SK-N-DZ (cell line): ENCODE measurements at places on chromosomes 3 and 15.

DNA sequence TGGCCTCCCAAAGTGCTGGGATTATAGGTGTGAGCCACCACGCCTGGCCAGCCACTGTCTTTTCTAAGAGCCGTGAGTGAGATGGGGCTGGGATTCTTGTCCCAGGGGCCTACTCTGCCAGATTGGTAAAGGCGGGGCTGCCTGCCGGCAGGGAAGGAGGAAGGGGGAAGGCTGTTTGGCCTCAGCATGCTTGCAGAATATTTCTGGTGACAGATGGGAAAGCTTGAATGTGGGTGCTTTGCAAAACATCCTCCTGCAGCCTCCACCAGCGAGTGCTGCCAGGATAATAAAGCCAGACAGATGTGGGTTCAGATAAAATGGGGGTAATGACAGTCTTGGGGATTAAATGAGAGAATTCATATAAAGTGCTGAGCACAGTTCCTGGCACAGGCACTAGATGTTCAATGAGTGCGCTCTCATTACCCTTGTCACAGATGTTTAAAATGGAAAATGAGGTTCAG is 19.8 kb upstream of the ACOX2 start:
- DNase-seq = peak; percentile 60

- DNase-seq = no peak
Observed at GRCh38 chr15:74799856-74800558, 12.6 kb upstream of the LMAN1L start.

GRCh38 chr15:31268108-31268501 is 58.5 kb upstream of the KLF13 start:
- no peak for DNase-seq

DNA sequence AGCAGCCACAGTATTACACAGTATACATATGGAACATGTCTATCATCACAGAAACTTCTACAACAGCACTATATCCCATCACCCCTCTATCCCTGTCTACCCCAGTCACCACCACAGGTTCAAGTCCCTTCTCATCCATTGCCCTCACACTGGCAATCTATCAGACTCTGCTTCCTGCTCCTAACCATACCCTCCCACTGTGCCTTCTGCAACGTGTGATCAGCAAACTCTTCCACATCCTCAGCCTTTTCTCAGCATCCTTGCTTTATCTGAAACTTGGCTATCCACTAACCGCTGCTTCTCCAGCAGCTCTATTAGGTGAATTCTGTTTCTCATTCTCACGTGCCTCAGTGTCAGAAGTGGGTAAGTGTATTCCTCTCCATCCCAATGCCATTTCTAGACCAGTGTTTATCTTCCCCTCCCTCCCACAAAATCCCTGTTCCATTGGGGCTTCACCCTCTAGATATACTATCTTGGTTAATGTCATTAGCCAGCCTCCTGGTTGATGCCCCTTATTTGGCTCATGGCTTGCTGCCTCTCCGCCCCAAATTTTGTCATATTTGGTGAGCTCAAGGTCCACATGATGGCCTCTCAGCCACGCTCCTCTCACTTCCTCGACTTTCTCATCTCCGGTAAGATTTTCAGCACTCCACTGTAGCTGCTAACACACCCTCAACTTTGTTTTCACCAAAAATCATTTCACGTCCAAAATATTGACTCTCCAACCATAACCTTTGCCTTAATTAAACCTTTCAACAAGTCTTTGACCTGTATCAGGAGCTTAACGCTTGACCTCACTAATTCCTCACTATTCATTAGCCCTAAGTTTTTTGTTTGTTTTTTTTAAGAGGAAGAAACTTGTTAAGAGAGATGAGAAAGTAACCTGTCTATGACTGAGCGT is 69.1 kb downstream of the RBPMS2 start:
- DNase-seq = no peak

DNA sequence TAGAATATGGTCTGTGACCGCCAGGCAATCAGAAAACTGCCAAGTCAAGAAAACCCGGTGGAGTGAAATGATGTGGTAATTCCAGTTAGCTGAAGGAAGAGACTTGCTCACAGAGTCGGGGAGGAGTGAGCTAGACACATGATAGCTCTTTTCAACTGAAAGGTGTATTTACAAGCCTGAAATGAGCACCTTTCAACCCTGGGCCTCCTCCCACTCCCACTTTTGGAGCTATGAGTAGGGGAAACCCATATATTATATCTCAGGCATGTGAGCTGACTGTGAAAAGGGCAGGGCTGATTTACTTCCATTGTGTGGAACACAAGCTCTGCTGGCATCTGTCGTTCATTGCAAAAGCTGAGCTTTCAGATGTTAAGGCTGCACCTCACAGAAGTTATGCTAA is 960.2 kb downstream of the TUSC7 start:
- DNase-seq = no peak

- no peak for DNase-seq
Observed at GRCh38 chr3:116102037-116102436, 343.2 kb downstream of the LSAMP start.
